Neural crest cell (in vitro differentiated cells): ENCODE measurements at places on chromosomes 1 and 21.
A peak's percentile ranks its signal among the peaks of the same experiment; 100 is the strongest.

- DNase-seq: no peak
Measured at GRCh38 chr1:39650431-39650830, 11.0 kb upstream of the HEYL start.

- no peak for DNase-seq
Measured at GRCh38 chr1:110085671-110086070, 15.2 kb upstream of the ALX3 start.

- DNase-seq: peak; percentile 57
Measured at GRCh38 chr1:174258148-174258550, 98.8 kb downstream of the RABGAP1L start.

- DNase-seq: no peak
Measured at GRCh38 chr1:79777481-79778219, 771.1 kb upstream of the ADGRL4 start.

- no peak for DNase-seq
Measured at GRCh38 chr1:109535971-109536491, 3.6 kb upstream of the GPR61 start.

DNA sequence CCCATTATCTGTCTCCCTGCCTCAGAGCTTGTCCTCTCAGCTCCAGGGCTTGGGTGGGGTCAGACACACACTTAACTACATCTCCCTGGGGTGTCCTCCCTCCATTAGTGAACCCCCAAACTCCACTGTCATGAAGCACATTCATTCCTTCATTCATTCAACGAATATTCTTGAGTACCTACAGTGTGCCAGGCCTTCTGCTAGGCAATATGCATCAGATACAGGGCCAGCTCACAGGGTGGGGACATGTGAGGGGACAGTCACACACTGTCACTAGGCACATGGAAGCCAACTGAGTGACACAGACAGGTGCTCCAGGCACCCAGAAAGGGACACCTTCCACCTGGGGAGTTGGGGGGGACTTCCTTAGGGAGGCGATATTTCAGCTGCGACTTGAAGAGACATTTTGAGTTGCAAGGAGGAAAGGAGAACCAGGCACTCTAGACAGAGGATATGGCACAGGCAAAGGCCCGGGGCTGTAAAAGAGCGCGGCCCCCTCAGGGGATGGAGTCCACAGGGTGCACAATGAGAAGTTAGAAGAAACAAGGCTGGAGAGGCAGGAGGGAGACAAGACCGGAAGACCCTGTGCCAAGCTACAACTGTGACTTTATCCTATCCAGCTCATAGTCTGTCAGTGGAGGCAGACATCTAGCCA lies 8.7 kb upstream of the S100A8 start:
- DNase-seq: no peak

GRCh38 chr1:220999872-221000863 lies 120.9 kb downstream of the HLX start:
- DNase-seq: no peak

DNA sequence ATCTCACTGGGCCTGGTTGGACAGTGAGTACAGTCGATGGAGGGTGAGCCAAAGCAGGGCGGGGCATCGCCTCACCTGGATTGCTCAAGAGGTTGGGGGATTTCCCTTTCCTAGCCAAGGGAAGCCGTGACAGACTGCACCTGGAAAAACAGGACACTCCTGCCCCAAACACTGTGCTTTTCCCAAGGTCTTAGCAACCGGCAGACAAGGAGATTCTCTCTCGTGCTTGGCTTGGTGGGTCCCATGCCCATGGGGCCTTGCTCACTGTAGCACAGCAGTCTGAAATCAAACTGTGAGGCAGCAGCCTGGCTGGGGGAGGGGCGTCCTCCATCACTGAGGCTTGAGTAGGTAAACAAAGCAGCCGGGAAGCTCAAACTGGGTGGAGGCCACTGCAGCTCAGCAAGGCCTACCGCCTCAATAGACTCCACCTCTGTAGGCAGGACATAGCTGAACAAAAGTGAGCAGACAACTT lies 11.3 kb downstream of the C1orf105 start:
- no peak for DNase-seq

DNA sequence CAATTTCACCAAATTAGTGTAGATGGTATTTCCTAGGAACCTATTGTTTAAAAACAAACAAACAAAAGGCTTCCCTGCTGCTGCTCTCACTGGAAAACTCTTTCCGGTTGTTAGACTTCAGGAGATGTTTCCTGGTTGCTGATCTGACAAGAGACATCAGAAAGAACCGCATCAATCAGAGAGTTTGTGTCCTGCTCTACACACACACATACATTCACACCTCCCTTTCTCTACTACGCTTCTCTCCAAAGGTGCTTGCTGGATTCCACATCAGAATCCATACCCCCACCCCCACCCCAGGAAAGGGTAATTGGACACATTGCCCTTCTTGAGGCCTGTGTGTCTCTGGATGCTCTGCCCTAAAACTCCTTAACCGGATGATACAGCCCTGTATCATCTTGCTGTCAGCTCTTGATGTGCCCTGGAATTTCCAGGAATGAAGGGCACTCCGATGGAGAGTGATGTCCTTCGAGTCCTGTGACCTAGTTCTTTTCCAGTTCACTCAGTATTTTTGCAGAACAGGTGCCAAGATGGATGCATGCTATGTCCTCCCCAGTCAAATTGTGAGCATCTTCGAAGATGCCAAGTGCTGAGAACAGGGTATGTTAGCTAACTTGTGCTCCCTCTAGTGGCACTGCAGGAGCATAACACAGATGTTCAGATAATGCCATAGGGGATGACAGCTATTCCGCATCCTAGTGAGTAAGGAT lies 113.7 kb upstream of the SLC35F3 start:
- peak; percentile 38 for DNase-seq

GRCh38 chr1:87111659-87112371 lies 197.4 kb downstream of the HS2ST1 start:
- DNase-seq: no peak

- DNase-seq: no peak
Measured at GRCh38 chr1:227343206-227343605, 24.9 kb upstream of the CDC42BPA start.

DNA sequence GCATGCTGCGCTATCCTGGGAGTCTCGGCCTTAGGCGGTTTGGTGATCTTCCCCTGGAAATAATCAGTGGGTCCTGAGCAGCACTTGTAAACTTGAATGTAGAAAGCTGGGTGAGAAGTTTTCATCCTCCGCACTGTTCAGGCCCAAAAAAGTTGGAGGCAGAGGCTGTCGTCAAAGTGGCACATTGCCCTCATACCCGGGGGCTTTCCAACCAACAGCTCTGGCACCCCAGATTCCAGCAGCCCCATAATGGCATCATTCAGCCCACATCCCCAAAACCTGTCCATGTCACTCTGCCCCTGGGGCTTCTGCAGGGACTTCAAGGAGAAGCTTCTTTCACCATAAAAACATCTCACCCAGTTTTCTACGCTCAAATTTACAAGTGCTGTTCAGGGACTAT lies 59.3 kb downstream of the TOR1AIP2 start:
- no peak for DNase-seq

DNA sequence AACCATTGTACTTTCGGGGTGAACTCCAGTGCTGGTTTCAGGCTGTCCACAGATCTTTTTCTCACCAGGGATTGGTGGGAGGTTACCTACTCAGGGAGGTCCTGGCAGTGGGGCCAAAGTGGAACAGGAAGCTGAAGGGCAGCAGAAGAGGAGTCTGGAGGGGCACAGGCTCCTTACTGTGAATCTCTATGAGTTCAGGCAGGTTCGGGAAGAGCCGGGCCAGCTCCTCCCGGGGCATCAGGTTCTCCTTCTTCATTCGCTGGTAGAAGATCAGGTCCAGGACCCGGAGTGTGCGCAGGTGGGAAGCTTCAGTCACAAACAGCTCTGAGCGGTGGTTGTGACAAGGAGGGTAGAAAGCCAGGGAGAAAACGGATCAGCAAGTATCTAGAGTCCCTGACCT lies 26.7 kb downstream of the LRRC71 start:
- no peak for DNase-seq
